ENCODE measurements at places on chromosomes 12 and 14.
A peak's percentile ranks its signal among the peaks of the same experiment; 100 is the strongest.

- no peak for DNase-seq
Observed at GRCh38 chr14:43522191-43522590, 984.9 kb downstream of the FSCB start.

DNA sequence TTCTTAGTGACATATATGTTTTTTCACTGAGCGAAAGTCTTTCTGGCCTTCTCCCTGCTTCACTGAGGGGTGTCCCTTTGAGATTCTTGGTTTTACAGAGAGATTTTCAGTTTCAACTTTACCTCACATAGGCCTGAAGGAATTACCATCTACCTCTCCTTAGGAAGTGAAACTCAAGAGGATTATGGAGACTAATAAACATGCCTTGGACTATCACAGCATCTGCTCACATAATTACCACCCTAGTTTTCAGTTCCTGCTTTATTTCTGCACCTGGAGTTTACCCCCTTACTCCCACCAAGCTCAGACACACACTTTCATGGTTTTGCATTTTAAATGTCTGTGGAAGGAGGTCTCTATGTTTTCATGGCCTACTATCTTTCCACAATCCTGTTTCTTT lies 118.3 kb upstream of the SCAF11 start:
- no peak for DNase-seq

DNA sequence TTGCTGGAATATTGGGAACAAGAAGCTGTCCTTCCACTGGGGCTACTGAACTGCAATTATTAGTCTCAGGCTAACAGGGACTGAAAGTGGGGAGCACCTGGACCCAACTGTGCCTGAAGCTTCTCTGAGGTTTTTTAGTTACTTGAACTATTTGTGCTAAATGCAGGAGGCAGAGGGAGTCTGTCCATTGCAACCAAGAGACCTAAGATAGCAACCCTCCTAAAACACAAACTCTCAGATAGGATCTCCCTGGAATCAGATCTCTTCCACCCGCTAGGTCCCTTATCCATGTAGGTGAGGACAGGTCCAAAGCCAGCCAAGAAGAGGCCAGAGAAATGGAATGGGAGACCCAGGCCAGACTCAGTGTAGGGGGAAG lies 58.1 kb downstream of the NCOR2 start:
- DNase-seq: no peak

GRCh38 chr12:43252585-43252984 lies 299.4 kb downstream of the ADAMTS20 start:
- no peak for DNase-seq

DNA sequence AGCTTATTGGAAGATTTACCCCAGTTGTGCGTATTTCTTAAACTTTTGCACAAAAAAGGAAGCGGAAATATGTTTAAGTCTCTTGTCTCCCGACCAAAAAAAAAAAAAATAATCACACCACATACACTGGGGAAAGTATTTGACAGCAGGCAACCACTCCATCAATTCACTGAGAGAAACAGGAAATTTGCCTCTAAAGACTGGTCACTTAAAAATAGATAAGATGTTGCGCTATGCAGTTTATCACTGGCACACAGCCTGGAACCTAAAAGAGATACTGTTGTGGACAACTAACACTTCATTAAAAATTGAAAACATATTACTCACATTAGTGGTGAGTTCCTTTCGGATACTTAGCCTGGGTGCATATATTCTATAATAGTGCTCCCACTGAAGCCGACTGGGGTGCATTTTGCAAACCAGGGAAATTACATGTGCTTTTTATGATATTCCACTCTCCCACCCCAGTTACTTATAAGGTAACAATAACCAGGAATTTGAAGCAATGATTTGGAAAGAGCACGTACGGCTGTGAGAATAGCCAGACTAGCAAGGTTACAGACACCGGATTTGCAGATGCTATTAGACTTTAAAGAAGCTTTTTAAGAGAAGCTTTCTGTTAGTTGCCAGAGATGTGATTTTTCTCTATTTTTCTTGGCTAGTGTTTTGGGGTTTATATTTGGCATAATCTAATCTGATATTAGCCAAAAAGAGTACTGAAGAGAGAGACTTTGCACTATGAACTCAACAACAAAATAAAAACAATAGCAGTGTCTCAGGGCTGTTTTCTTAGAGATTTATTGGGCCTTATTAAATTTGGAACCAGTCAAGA lies 311.5 kb downstream of the NOVA1 start:
- DNase-seq: no peak

- DNase-seq: no peak
Observed at GRCh38 chr14:29821661-29822429, 105.8 kb downstream of the PRKD1 start.

DNA sequence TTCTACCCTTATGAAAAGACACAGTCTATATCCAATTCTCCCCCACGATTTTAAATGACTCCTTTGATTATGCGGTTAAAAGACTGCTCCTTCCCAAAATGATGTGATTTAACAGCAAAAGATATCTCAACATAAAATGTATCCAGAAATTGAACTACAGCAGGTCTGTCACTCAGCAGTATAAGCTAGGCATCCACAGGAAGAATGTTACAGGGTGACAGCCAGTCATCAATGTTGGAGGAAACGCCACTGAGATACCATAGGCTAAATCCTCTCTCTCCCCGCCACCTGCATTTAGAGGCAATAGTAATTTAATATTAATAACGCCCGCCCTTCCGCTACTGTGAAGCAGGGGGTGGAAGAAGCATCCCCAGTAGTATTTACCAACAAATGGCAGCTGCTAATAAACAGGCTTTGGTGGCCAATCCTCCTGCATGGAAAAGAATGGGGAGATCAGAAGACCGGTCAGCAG lies 613 bp downstream of the RECQL start:
- DNase-seq: no peak

DNA sequence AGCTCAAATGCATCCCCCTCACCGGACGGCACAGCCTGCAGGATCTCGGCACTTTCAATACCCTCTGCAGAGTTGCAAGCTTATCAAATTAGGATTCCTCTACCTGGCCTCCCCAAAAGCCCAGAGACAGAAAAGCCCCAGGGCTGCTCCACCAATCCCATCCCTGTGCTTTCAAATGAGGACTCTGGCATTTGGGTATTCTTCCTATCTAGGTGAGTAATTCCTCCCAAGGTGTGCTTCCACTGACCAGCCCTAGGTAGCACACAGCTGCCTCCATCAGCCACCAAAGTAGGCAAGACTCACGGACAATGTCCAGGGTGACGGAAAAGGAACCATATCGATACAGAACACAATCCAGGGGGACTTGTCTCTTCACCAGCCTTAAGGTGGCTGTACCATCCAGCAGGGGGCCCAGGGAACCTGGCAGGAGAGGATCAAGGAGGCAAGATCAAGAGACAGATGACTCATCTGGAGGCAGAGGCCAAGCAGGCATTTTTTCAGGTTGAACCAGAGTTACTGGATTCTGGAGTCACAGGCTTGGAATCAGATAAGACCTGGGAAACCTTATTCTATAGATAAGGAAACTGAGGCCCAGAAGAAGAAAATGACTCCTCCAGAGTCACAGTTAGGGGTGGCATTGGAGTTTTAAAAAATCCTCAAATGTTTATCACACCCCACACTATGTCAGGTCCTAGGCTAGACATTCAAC lies 9.9 kb downstream of the PMEL start:
- peak; percentile 52 for DNase-seq

GRCh38 chr12:121297435-121297991 lies 1.0 kb upstream of the CAMKK2 start:
- DNase-seq: no peak

GRCh38 chr12:14923944-14924343 lies 14.4 kb downstream of the ERP27 start:
- DNase-seq: no peak

GRCh38 chr14:92040431-92041051 lies 682 bp upstream of the TRIP11 start:
- peak; percentile 59 for DNase-seq

- DNase-seq: no peak
Observed at GRCh38 chr12:7128681-7129286, at the start of gene RBP5. Gene RBP5 (minus strand): TSS chr12:7128889. CDS start chr12:7128775, 114 bp downstream.

DNA sequence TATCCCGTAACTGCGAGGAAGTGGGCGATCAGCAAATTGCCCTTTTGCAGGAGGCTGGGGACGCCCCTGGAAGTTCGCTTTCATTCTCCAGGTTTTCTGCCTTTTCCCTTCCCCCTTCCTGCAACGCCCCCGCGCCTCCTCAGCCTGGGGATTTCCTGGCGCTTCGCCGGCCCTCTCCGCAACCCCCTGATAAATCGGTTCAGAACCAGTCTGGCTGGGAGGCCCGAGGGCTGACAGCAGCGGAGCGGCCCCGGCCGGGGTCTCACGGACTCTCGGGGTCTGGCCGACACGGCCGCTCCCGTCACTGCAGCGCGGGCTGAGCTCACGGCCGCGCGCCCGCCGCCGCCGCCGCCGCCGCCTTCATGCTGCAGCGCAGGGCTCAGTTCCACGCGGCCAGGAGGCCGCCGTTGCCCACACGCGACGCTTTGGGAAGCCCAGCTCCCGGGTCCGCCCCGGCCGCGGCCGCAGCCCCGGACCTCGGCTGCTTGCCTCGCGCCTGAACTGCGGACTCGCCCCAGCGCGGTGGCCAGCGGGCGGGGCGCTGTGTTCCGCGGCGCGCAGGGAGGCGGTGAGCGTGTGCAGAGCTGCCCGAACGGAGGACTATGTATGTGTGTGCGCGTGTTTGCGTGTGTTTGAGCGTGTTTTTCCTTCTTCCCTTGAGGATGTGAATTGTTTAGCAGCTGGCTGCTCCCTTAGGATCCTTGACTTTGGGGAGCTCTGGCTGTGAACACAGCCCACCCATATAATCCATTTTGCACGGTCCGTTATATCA lies at the start of gene LRFN5:
Gene LRFN5 (plus strand): TSS at position 345 of the 772 bp plus-strand sequence.
- DNase-seq: no peak

- peak; percentile 67 for DNase-seq
Observed at GRCh38 chr12:121110211-121110940, 22.3 kb upstream of the P2RX7 start.

GRCh38 chr14:76328457-76329137 lies 47.3 kb upstream of the ESRRB start:
- no peak for DNase-seq

DNA sequence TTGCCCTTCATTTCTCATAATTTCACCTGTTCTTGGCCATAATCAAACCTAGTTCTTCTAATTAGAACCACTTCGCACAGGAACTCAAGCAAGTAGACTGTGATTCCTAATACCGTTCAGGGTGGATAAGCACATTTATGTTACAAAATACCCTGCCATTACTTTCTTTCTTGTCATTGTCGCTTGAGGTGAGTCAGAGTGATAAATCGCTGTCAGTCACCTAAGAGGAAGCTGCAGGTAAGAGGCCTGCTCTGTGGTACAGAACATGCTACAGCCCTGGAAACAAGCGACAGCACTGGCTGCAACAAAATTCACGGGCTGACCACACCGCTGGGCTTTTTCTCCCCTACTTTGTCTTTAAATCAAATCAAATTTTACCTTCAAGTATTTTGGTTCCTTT lies 218.2 kb downstream of the ANO6 start:
- DNase-seq: no peak

- no peak for DNase-seq
Observed at GRCh38 chr12:71871116-71871515, 31.6 kb downstream of the TBC1D15 start.

DNA sequence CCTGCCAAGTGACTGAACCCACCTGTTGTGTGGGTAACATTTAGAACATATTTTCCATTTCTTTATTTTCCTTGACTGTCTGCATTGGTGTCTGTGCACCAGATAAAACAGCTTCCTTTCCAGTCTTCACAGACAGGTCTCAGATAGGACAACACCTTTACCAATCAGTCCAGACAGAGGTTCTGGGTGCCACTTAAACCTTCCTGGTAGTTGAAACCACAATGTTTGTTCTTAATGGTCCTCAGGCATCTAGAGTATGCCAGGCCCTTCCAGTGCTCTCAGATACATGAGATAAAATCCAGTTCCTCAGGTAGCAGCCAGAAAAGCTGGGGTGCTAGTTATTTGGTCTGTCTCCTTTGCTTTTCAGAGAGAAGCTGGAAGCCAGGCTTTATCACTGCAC lies 7.0 kb upstream of the CLEC2D start:
- no peak for DNase-seq

DNA sequence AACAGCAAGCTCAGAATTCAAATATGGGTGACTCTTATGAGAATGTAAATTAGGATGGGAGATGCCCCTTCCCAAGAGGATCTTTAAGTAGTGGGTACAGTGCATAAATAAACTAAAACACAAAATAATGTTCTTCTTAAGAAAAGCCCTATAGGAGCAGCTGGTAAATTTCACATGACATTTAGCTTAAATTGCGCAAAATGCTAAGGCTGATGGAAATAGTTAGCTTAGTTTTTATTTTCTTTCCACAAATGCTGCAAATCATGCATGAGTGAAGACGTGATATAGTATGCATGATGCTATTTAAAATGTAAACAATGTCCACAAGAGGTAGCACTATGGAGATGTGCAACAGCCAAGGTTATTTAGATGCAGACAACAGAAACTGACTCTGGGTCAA lies 328.1 kb downstream of the ATP23 start:
- no peak for DNase-seq

- no peak for DNase-seq
Observed at GRCh38 chr14:74988131-74988530, 14.6 kb upstream of the EIF2B2 start.

DNA sequence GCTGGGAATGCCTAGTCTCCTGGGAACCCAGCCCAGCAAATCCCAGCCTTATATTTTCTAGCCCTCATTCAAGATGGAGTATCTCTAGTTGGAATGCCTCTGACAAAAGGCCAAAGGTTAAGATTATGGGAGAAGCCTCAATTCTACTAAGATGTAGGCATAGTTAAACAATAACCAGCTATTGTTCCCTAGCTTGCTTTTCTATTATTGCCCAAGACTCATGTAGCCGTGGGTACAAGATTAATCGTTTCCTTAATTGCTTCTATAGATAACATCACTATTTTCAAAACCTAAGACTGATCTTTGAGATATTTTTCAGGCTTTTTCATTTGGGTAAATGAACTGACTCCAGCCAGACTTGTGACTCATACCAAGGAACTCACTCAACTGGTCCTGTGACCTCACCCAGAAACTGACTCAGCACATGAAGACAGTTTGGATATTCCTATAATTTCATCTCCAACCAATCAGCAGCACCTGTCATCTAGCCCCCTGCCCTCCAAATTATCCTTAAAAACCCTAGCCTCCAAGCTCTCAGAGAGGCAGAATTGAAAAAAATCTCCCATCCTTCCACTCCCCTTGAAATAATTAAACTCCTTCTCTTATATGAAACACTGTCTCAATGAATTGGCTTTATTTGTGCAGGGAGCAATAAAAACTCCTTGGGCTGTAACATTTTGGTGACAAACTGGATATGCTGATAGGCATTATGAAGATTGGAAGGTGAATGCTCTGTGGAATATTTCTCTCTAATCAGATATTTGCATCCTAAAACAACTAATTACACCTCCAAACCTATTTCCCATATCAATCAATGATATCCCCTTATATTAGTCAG lies 589.0 kb downstream of the C12orf50 start:
- no peak for DNase-seq

- peak; percentile 11 for DNase-seq
Observed at GRCh38 chr14:103735022-103735421, 19.4 kb downstream of the ZFYVE21 start.

DNA sequence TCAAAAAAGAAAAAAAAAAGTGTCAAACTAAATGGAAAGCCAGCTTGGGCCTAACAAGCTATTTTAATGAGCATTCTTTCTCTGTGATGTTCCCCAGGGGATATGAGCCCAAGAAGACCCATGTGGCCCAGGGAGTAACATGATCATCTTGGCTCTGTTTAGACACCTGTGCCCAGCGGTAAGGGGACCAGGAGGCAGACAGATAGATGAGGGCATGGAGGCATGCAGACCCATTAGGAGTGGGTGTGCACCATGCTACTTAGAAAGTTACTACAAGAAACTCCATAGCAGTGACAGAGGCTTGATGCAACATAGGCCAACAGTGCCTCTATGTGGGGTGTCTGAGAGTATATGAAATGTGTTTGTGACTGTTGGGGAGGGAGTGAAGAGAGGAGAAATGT lies 3.1 kb upstream of the CREBL2 start:
- no peak for DNase-seq

GRCh38 chr14:45916340-45916953 lies 663.4 kb upstream of the MIS18BP1 start:
- no peak for DNase-seq

All from body of pancreas (tissue), 4 donors.